ENCODE measurements at places on chromosomes 16 and 17.

DNA sequence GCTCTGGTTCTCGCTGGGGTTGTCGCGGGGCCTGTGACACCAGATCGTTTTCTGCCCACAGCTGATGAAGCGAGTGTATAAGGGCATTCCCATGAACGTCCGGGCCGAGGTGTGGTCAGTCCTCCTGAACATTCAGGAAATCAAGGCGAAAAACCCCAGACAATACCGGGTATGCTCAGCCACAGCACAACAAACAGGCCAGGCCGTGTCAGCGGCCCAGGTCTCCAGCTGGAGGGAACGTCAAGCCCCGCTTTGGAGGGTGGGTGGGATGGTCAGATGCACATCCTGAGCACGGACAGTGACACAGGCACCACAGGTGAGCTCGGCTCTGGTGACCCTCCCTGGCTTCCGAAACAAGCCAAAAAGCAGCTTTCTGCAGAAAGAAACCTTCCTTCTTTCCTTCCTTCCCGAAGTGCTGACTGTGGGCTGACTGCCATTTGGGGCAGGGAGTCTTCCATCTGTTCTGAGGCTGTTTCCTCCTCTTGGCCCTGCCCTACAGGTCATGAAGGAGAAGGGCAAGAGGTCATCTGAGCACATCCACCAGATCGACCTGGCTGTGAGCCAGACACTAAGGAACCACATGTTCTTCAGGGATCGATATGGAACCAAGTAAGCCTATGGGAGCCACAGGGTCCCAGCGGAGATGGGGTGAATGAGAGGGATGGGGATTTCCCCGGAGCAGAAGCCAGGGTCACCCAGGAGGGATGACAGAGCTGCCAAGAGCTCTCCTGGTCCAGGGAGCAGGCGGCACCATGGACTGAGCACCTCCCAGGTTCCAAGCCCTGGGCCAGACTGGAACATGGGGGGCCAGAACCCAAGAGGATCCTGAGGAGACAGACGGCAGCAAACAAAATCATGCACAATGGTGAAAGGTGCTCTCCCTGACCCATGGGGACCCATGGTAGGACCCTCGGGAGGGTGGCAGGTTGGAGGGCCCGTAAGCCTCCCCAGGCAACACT is 79.4 kb downstream of the GOSR1 start:
- no peak for DNase-seq

DNA sequence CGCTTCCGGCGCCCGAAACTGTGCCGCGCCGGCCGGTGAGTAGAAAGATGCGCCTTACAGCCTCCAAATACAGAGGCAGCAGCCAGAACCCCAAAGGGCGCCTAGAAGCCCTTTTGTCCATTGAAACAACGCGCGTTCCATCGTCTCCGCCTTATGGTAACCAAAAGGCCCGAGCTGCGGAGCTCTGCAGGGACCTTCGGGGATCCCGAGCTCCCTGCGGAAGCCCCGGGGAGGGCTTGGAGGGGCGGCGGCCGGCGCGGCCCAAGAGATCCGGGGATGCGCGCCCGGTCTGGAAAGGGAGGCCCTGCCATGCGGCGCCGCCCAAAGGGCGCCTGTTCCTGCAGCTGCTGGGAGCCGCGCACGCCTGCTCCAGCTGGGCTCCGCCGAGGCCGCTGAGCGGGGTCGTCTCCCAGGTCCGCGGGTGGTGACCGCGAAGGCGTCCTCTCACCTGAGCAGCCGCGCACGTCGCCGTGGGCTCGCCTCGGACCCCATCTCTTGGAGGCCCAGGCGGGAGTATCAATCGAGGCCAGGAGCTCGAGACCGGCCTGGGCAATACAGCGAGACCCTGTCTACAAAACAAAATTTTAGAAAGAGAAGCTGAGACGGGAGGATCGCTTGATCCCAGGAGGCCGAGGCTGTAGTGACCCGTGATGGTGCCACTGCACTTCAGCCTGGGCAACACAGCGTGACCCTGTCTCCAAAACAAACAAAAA is 742 bp upstream of the FBXO31 start:
- DNase-seq = no peak

GRCh38 chr16:88684569-88685155 is 1.6 kb downstream of the SNAI3 start:
- no peak for DNase-seq

- no peak for DNase-seq
Measured at GRCh38 chr16:68995011-68995504, 110.4 kb upstream of the HAS3 start.

DNA sequence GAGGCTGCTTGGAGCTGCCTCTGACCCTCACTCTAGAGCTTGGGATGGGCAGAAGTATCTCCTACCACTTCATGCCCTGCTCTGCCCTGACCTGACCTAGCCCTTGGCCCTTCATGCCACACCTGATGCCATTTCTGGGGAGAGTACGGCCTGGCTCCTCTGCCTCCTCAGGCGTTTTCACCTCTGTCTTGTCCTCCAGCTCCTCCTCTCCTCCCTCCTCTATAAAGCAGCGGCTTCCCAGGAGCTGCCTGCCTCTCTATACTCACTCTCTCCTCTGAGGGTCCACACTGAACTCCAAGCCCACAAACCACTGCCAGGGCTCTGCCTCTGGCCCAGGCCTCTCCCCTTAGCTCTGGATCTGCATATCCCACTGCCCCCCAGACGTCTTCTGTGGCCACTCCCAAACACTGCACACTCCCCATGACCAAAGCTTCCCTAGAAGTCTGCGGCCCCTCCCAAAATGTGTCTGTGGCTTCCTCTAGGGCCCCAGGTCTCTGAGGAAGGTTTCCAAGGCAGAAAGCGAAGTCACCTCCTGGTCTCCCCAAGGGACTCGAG is 52.6 kb downstream of the PITPNM3 start:
- DNase-seq = no peak

GRCh38 chr16:11876306-11876705 is 25.0 kb upstream of the RSL1D1 start:
- DNase-seq = no peak

- DNase-seq = no peak
Measured at GRCh38 chr17:1783271-1783670, 21.4 kb downstream of the SERPINF1 start.
